Sciatic nerve (tissue), 2 donors: ENCODE measurements at places on chromosomes 5 and 9.

DNA sequence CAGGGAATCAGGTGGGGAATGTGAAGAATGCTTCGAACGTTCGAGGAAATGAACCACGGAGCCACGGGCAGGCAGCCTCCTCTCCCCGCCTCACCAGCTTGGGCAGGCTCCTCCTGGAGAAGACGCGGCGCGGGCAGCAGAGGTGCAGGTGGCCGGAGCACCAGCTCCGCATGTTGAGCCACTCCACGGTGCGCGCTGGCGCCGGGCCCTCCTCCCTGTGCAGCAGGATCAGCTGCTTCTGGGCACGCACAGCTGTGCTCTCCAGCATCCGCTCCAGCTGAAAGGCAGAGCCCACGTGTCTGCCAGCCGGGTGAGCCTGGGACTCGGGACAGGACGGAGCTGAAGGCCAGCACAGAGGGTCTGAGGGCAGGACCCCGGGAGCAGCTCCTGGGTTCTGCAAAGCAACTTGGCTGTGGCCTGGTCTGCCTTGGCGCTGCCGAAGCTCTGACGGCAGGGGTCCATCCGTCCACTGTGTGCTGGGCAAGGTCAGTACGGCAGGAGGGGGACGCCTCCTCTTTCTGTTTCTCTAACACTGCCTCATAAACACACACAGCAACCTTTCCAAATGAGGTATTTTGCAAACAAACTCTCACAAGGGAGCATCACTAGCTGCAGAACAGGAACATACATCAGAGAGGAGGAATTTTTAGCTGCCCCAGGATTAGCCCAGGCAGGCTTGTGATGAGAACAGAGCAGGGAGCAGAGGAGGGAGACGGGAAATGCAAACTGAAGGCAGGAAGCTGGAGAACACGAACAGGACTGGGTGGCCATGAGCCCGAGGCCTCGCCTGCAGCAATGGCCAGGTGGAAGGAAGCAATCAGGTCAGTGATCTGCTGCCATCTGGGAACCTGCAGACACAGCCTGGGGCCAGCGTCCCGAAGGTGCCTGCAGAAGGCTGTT lies 20.1 kb upstream of the NSMF start:
- DNase-seq: no peak

GRCh38 chr9:111992523-111992922 lies 95.9 kb downstream of the UGCG start:
- DNase-seq: no peak

DNA sequence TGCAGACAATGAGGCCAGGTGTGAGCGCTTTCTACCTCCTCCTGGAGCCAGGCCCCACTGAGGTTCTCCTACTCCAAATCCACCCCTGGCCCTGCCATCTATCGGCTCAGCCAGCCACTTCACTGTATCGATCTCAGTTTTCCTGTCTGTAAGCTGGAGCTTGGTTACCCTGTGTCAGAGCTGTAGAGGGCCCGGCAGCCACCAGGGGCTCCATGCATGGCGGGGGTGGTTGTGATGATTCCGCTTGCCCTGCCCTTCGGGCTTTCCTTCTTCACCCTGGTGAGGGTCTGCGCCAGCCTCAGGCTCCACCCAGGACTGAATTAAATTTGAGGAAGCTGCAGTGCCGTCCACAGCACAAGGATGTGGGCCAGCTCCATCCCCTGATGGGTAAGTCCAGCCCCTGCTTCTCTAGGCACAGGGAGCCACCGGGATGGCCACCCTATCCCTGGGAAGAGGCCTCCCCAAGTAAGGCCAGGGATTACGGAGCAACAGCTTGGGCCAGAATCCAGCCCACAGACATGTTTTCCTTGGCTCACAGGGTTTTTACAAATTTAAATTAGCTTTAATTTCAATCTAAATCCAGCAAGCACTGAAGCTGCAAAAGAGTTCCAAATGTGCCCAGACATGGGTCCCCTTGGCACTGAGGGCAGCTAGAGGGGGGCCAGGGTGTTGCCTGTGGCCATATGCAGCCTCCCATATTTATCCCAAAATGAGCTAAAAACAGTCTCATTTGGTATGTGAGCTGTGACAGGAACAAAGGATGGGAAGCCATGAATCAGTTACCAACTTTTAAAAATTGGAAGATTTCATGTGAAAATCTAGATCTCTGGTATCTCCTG lies 89.1 kb upstream of the FBXW11 start:
- DNase-seq: no peak

DNA sequence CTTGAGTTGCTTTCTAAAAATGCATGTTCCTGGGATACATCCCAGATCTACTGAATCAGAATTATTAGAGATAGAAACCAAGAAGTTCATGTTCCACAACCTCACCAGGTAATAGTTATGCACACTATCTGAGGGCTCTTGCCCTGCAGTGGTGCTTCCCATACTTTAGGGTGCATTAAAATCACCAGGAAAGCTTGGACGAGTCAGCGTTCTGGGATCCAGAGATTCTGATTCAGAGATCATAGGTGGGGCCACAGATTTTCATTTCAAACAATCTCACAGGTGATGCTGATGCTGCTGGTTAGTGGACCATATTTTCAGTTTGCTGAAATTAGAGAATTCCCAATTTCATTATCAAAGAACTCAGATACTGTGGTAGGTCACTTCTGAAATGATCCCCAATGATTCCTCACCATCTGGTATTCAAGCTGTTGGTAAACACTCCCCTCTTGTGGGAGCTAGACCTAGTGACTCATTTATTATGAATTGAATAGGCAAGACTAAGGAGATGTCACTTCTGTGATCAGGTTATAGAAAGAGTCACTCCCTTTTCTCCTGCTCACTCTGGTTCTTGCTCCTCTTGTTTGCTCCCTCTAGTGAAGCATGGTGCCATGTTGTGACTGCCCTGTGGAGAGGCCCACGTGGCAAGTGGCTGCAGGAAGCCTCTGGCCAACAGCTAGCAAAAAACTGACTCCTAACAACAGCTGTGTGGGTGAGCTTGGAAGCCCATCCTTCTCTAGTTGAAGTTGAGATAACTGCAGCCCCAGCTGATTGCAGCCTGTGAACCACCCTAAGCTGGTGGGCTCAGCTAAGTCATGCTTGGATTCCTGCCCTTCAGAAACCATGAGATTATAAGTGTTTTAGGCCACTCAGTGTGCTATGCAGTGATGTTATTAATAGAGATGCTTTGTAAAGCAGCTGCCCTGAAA lies 59.8 kb downstream of the SH3TC2 start:
- DNase-seq: no peak

GRCh38 chr5:99169309-99169708 lies 240.5 kb upstream of the CHD1 start:
- DNase-seq: no peak
